Activated CD8-positive, alpha-beta T cell treated with anti-CD3 and anti-CD28 coated beads, Interleukin-2, amount 10 ng/mL, durations not matched to agents 7 days and 5 days (primary cell): ENCODE measurements at places on chromosomes 5 and 9. TPM values are rescaled to one million over a fixed set of nuclear protein-coding genes. Genes with fewer than 3 reads are reported as not detected.

DNA sequence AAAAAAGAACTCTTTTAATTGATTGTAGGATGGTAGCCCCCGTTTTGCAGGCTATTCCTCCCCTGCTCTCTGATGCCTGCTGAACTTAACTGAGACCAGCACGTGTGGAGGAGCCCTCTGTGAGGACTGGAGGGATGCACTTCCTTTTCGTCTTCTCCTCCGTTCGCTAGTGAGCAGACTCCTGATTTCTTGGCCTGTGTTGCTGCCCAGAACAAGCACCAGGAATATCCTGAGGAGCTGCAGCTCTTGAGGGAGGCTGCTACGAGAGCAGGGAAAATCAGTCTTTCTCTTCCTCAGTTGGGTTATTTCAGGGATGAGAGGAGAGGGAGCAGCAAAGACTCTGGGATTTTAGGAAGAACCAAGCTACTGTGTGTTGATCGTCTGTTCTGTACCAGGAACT is 74.7 kb downstream of the ARHGAP26 start:
- H3K27me3 ChIP-seq = no peaks in the 10 kb centered on the region

- no peak overlapping the region for H3K4me3 ChIP-seq
- no peaks in the 10 kb centered on the region for H3K27me3 ChIP-seq
- H3K36me3 ChIP-seq = peaks cover 35% of the 10 kb centered on the region
- no peak for DNase-seq
- peaks cover 54% of the 10 kb centered on the region for H3K4me1 ChIP-seq
These were observed 3.6 kb upstream of the CARD19 start for GRCh38 chr9:93092251-93092991.

DNA sequence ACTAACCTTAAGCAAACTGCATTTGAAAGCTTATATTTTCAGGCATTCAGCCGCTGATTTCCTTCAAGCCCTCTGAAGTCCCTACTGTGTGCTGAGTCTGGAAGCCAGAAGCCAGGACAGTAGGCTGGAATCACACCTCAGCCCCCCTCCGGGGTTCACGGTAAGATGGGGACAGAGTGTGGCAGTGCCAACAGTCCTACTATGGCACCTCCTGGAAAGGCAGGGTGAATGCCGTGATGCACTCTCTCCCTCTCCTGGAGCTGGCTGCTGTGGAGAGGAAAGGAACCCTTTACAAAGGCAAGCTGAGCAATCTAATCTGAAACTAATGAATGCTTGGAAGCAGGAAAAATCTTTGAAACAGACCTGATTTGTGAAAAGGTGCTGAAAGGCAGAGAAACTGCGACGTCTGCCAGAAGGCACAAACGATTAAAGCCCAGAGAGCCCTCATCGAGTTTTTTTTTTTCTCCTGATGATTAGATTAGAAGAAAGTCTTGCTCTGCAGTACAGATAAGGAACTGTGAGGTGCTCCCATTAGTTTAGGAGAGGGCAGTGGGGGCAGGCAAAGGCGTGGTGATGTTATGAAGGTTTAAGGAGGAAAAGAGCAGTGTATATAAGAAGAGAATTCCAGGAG is 21.0 kb downstream of the ANKH start:
- no peak overlapping the region for H3K27ac ChIP-seq
- no peaks in the 10 kb centered on the region for H3K4me1 ChIP-seq

DNA sequence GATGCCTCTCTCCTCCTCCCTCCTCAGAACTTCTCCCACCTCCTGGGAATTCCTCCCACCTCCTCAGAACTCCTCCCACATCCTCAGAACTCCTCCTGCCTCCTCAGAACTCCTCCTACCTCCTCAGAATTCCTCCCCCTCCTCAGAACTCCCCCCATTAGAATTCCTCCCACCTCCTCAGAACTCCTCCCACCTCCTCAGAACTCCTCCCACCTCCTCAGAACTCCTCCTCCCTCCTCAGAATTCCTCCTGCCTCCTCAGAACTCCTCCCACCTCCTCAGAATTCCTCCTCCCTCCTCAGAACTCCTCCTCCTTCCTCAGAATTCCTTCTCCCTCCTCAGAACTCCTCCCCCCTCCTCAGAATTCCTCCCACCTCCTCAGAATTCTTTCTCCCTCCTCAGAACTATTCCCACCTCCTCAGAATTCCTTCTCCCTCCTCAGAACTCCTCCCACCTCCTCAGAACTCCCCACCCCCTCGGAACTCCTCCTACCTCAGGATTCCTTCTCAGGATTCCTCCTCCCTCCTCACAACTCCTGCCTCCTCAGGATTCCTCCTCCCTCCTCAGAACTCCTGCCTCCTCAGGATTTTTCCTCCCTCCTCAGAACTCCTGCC is 23.9 kb downstream of the SLC46A2 start:
- no peak overlapping the region for H3K4me3 ChIP-seq
- H3K4me1 ChIP-seq = peaks cover 14% of the 10 kb centered on the region
- no peaks in the 10 kb centered on the region for H3K27me3 ChIP-seq
- DNase-seq = no peak

- H3K27ac ChIP-seq = no peak overlapping the region
- peak; percentile 69 for DNase-seq
- peaks cover 7% of the 10 kb centered on the region for H3K36me3 ChIP-seq
- H3K4me1 ChIP-seq = peaks cover 3% of the 10 kb centered on the region
- H3K4me3 ChIP-seq = no peak overlapping the region
- peaks cover 2% of the 10 kb centered on the region for H3K27me3 ChIP-seq
These were observed 60.7 kb downstream of the HRH2 start for GRCh38 chr5:175718401-175719108.

- no peaks in the 10 kb centered on the region for H3K27me3 ChIP-seq
- no peak overlapping the region for H3K27ac ChIP-seq
- DNase-seq = no peak
- no peaks in the 10 kb centered on the region for H3K4me1 ChIP-seq
- no peak overlapping the region for H3K4me3 ChIP-seq
- no peaks in the 10 kb centered on the region for H3K36me3 ChIP-seq
These were observed 216.2 kb upstream of the PIK3R1 start for GRCh38 chr5:67999391-67999790.

GRCh38 chr9:99274016-99274415 is 51.9 kb downstream of the SEC61B start:
- H3K27ac ChIP-seq = no peak overlapping the region
- no peaks in the 10 kb centered on the region for H3K36me3 ChIP-seq
- DNase-seq = no peak
- no peaks in the 10 kb centered on the region for H3K4me1 ChIP-seq
- H3K27me3 ChIP-seq = peaks cover 19% of the 10 kb centered on the region

DNA sequence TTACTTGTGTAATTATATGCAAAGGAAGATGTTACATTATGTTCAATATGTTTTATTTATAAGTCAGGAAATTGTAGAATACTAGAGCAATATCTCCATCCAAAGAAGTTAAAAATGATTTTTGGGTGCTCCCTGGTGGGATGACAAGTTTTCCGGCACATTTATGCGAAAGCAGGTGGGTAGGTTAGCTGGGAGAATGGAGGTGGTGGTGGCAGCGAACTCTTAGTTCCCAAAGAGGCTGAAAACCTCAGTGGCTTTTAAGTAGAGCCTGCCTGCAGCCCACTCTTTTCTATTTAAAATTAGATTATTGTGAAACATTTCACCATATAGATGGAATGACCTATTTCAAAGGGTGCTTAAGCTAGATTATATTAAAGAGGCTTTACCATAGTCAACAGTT is 51.8 kb downstream of the ANKRD33B start:
- no peak overlapping the region for H3K4me3 ChIP-seq
- no peaks in the 10 kb centered on the region for H3K27me3 ChIP-seq

The LHX6 gene
- not detected for total RNA-seq

The TAF11L10 gene
- total RNA-seq = not detected

The IFNK gene
- total RNA-seq = not detected

The VLDLR gene
- total RNA-seq = 6.4 TPM

The TRMT10B gene
- 11.4 TPM for total RNA-seq

The IL7R gene
- 45.4 TPM for total RNA-seq

The PHYHD1 gene
- total RNA-seq = 0.55 TPM

The PRRX2 gene
- not detected for total RNA-seq

The DNAJC25 gene
- total RNA-seq = 4.2 TPM
